ENCODE measurements at places on chromosomes 1 and 21. TPM values are rescaled to one million over a fixed set of nuclear protein-coding genes. Genes with fewer than 3 reads are reported as not detected.

Gene RGS13
- total RNA-seq, result 0.98 TPM

Gene BSND
- total RNA-seq, result not detected

Gene SPATA46
- total RNA-seq, result not detected

Gene HSPB7
- total RNA-seq, result 19.4 TPM

Gene RAB42
- 2.5 TPM for total RNA-seq

Gene SFN
- 406 TPM for total RNA-seq

Gene EFNA3
- total RNA-seq, result 22.3 TPM
